Progenitor cell of endocrine pancreas (in vitro differentiated cells): ENCODE measurements at places on chromosomes 1 and 21. TPM values are rescaled to one million over a fixed set of nuclear protein-coding genes. Genes with fewer than 3 reads are reported as not detected.
A peak's percentile ranks its signal among the peaks of the same experiment; 100 is the strongest.

Gene USH2A
- 0.55 and 0.78 TPM in 2 replicates for total RNA-seq

Gene PTCH2
- total RNA-seq, result 2.9 and 3.0 TPM in 2 replicates

Gene LY9
- total RNA-seq, result not detected in 2 replicates

Gene FCGR3B
- not detected in 2 replicates for total RNA-seq

Gene PDPN
- 9.5 and 13.9 TPM in 2 replicates for total RNA-seq

Gene CCDC27
- total RNA-seq, result not detected in 2 replicates

Gene MYOC
- not detected in 2 replicates for total RNA-seq

Gene SPRR2B
- not detected in 2 replicates for total RNA-seq

Gene PRAMEF4
- total RNA-seq, result not detected in 2 replicates

Gene MARK1
- 10.8 and 14.4 TPM in 2 replicates for total RNA-seq

Gene GSTM5
- 2.8 and 2.9 TPM in 2 replicates for total RNA-seq

Gene WDR64
- 0.07 TPM in 1 of 2 replicates, not detected in the other for total RNA-seq

Gene CFAP141
- not detected in 2 replicates for total RNA-seq

DNA sequence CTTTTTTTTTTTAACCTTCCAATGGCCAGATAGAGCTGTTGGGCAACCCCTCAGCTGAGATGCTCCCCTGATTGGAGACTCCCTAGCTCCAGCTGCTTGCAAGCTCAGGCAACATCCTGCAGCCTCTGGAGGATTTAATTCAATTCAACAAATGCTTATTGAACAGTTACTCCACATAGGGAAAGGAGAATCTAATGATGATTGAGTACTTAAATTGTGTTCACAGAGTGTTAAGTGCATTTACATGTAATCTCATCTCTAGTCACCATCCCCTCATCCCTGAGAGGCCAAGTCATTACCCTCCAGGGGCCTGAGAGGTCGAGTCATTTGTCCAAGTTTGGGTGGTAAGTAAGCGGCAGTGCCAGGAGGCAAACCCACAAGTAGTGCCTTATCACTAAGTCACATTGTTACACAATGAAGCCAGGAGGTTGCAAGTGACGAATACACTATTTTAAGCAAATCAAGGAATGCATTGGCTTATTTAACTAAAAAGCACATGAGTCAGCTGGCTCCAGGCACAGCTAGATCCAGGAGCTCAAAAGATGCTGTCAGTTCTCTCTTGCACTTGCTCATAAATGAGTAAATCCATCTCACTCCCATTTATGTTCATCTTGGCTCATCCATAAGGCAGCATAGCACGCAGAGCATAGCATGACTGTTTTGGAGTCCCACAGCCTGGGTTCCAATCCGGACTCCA, 64.3 kb downstream of the OPTC start:
- no peak overlapping the region for H3K4me3 ChIP-seq
- peaks cover 17% of the 10 kb centered on the region for H3K4me1 ChIP-seq
- H3K36me3 ChIP-seq, result no peaks in the 10 kb centered on the region
- no peak for DNase-seq
- peaks cover 42% of the 10 kb centered on the region for H3K27me3 ChIP-seq
- H3K27ac ChIP-seq, result no peak overlapping the region

GRCh38 chr1:184027826-184028695, 9.5 kb downstream of the COLGALT2 start:
- H3K27ac ChIP-seq, result no peak overlapping the region
- DNase-seq, result no peak
- no peaks in the 10 kb centered on the region for H3K36me3 ChIP-seq
- H3K4me1 ChIP-seq, result peaks cover 4% of the 10 kb centered on the region
- H3K4me3 ChIP-seq, result no peak overlapping the region

- H3K4me1 ChIP-seq, result no peaks in the 10 kb centered on the region
- H3K4me3 ChIP-seq, result no peak overlapping the region
- no peaks in the 10 kb centered on the region for H3K36me3 ChIP-seq
Measured at GRCh38 chr21:38211321-38211720, 45.5 kb upstream of the KCNJ15 start.

- peak overlapping the region; percentile 95 for H3K27ac ChIP-seq
- DNase-seq, result no peak
- no peaks in the 10 kb centered on the region for H3K27me3 ChIP-seq
- H3K4me3 ChIP-seq, result no peak overlapping the region
- H3K4me1 ChIP-seq, result peaks cover 13% of the 10 kb centered on the region
Measured at GRCh38 chr21:33703750-33704606, 61.7 kb downstream of the ITSN1 start.

DNA sequence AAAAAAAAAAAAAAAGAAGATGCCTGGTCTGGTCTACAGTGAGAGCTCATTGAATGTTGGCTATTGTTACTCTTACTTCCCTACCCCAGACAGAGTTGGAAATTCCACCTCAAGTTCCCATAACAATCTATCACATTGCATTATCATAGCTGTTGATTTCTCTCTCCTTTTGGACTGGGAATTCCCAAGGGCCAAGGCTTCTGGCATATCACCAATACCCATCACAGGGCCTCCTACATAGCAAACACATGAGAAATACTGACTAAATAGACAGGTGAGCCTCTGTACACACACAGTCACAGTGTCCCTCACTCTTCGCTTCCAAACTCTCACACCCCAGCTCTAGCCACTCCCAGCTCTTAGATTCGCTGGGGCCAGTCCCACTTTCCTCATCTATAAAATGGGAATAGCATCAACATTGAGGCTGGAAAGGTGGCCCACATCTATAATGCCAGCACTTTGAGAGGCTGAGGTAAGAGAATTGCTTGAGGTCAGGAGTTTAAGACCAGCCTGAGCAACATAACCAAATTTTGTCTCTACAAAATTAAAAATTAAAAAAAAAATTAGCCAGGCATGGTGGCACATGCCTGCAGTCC, 6.4 kb downstream of the PTAFR start:
- H3K4me1 ChIP-seq, result peaks cover 9% of the 10 kb centered on the region
- DNase-seq, result no peak
- H3K27ac ChIP-seq, result no peak overlapping the region
- H3K27me3 ChIP-seq, result no peaks in the 10 kb centered on the region

- peaks cover 14% of the 10 kb centered on the region for H3K4me1 ChIP-seq
- no peak for DNase-seq
- no peak overlapping the region for H3K27ac ChIP-seq
- no peak overlapping the region for H3K4me3 ChIP-seq
- no peaks in the 10 kb centered on the region for H3K27me3 ChIP-seq
- H3K36me3 ChIP-seq, result peaks cover 4% of the 10 kb centered on the region
Measured at GRCh38 chr1:201845331-201846083, 16.6 kb downstream of the IPO9 start.

- no peak overlapping the region for H3K27ac ChIP-seq
- H3K36me3 ChIP-seq, result no peaks in the 10 kb centered on the region
- H3K4me3 ChIP-seq, result no peak overlapping the region
- DNase-seq, result no peak
- no peaks in the 10 kb centered on the region for H3K27me3 ChIP-seq
Measured at GRCh38 chr1:40929155-40929554, 50.3 kb upstream of the CTPS1 start.

DNA sequence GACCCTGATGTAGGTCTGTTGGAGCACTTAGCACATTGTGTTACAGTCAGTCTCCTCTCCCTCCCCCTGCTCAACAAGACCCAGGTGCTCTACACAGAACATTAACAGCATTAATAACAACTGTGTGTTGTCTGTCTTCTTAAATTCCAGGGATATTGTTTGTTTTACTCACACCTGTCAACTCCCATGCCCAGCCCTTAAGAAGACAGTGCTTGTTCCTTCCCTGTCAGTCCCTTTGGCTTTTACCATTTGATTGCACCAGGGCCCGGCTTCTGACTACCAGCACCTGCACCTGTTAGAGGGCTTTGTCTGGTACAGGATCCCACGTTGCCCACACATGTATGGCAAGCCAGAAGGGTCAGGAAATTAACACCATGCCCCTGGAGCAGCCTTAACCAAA, 11.7 kb downstream of the RIMKLA start:
- H3K27ac ChIP-seq, result no peak overlapping the region
- no peak overlapping the region for H3K4me3 ChIP-seq
- no peaks in the 10 kb centered on the region for H3K27me3 ChIP-seq
- no peak for DNase-seq

- no peak overlapping the region for H3K27ac ChIP-seq
- no peak for DNase-seq
- no peaks in the 10 kb centered on the region for H3K36me3 ChIP-seq
- no peak overlapping the region for H3K4me3 ChIP-seq
Measured at GRCh38 chr1:180151508-180151907, 3.2 kb upstream of the QSOX1 start.

DNA sequence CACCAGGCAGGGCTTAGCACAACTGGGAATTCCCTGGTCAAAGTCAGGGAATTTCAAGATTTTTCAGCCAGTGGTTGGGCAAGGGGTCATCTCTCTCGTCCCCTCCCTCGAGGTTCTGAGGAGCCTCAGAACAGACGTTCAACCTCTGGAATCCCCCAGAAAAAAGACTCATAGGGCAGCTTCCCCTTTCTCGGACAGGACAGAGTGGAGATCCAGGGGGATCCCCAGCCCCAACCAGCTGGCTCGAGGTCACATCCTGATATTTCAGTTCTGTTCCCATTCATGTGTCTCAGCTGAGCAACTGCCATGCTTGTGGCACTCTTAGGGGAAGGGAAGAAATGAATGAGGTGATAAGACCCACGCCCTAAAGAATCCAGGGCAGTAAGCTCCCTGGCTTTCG, 4.9 kb upstream of the LAD1 start:
- H3K36me3 ChIP-seq, result peaks cover 2% of the 10 kb centered on the region
- H3K4me3 ChIP-seq, result no peak overlapping the region
- no peak for DNase-seq
- peaks cover 27% of the 10 kb centered on the region for H3K4me1 ChIP-seq
- H3K27ac ChIP-seq, result no peak overlapping the region

- peaks cover 6% of the 10 kb centered on the region for H3K27me3 ChIP-seq
- no peak overlapping the region for H3K4me3 ChIP-seq
- H3K36me3 ChIP-seq, result no peaks in the 10 kb centered on the region
- peaks cover 2% of the 10 kb centered on the region for H3K4me1 ChIP-seq
Measured at GRCh38 chr21:37866027-37866426, 50.2 kb downstream of the KCNJ6 start.

- no peak for DNase-seq
- H3K36me3 ChIP-seq, result no peaks in the 10 kb centered on the region
- H3K27me3 ChIP-seq, result no peaks in the 10 kb centered on the region
Measured at GRCh38 chr1:52856026-52856425, 13.5 kb downstream of the ZYG11A start.

DNA sequence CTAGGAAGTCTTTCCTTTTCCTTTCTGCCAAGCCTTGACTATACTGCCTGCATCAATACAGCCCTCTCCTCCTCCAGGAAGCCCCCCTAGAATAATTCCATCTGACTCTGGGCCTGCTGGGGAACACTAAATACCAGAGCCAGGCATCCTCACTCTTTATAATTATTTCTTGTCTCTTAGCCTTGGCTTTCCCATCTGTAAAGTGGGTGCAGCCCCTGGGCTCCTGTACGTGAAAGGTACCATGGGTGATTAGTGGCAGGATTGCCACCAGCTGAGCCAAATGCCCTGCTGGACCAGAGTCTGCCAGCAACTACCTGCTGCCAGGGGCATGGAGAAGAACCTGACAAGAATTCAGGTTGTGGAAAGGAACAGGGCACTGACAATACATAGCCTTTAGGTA, 58.7 kb downstream of the LGR6 start:
- H3K36me3 ChIP-seq, result no peaks in the 10 kb centered on the region
- H3K27me3 ChIP-seq, result peaks cover 38% of the 10 kb centered on the region
- DNase-seq, result no peak
- H3K4me3 ChIP-seq, result no peak overlapping the region

- no peak for DNase-seq
- H3K4me3 ChIP-seq, result no peak overlapping the region
- no peak overlapping the region for H3K27ac ChIP-seq
- no peaks in the 10 kb centered on the region for H3K36me3 ChIP-seq
- peaks cover 3% of the 10 kb centered on the region for H3K27me3 ChIP-seq
Measured at GRCh38 chr1:182688436-182689205, 4.2 kb upstream of the RGS8 start.

GRCh38 chr1:168227620-168228019, 1.8 kb downstream of the SFT2D2 start:
- no peak overlapping the region for H3K27ac ChIP-seq
- peak overlapping the region; percentile 90 for H3K4me3 ChIP-seq
- DNase-seq, result no peak
- peaks cover 3% of the 10 kb centered on the region for H3K27me3 ChIP-seq
- H3K4me1 ChIP-seq, result peaks cover 15% of the 10 kb centered on the region

- DNase-seq, result no peak
- no peak overlapping the region for H3K27ac ChIP-seq
- no peaks in the 10 kb centered on the region for H3K4me1 ChIP-seq
- no peaks in the 10 kb centered on the region for H3K36me3 ChIP-seq
Measured at GRCh38 chr1:218090459-218090858, 194.6 kb upstream of the RRP15 start.

DNA sequence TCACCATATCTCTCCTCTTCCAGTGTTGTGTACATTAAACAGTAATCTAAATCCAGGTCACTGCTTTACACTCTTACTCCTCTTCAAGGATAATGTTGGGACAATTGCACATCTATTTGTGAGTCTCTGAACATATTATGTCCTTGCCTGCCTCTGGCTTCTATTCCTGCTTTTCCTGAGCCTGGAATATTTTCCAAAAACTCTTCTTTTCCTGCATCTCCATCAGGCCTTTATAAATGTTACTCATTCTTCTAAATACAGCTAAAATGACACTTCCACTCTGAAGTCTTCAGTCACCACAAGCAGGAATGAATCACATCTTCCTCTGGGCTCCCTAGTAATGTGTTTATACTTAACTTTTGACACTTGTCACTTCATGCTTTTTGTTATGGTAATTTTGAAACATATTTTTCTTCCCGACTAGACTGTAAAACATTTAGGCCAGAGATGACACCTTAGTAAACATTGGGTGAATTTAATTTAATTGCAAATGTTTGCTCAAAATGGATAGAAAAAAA, 396.0 kb downstream of the LRRIQ3 start:
- peaks cover 5% of the 10 kb centered on the region for H3K4me1 ChIP-seq
- H3K36me3 ChIP-seq, result no peaks in the 10 kb centered on the region
- DNase-seq, result no peak
- H3K27me3 ChIP-seq, result no peaks in the 10 kb centered on the region
- no peak overlapping the region for H3K27ac ChIP-seq

DNA sequence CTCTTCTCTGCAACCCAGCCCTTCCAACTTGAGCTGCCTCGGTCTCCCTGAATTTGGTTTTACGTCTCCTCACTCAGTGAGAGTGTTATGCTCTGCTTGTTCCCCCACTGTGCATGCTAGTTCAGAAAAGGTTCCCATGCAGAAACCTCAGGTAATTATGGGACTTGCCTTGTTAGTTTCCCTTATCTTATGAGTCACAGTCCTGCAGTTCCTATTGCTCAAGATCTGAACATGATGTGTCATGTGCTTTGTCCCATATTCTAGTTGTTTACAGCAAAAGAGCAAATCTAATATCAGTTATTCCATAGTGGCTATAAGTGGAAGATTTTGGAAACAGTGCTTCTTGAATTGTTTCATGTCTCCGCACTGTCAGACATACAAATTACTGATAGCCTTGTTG, 74.4 kb downstream of the DUSP10 start:
- peaks cover 34% of the 10 kb centered on the region for H3K4me1 ChIP-seq
- H3K36me3 ChIP-seq, result peaks cover 1% of the 10 kb centered on the region
- H3K27me3 ChIP-seq, result no peaks in the 10 kb centered on the region
- DNase-seq, result no peak
- no peak overlapping the region for H3K4me3 ChIP-seq
